Muscle of leg (tissue), 16 donors: ENCODE measurements at places on chromosomes 6 and 20. TPM values are rescaled to one million over a fixed set of nuclear protein-coding genes. Genes with fewer than 3 reads are reported as not detected.

DNA sequence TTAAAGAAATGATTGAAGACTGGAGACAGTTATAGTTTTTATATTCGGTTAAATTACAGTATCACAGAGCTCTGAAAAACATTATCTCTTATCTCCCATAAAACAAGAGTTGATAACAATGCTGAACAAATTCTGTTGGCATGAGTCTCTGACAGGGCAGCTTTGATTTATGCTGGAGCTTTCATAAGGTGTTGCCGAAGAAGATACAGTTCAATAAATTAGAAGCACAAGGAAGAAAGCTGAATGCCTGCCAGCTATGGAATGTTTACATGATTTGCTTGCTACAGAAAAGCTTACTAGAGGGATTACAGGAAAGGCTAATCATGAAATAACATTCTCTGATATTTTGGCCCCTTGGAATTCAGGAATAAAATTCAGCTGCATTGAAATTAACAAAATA, 431.9 kb upstream of the GJE1 start:
- peak; percentile 15 for DNase-seq

DNA sequence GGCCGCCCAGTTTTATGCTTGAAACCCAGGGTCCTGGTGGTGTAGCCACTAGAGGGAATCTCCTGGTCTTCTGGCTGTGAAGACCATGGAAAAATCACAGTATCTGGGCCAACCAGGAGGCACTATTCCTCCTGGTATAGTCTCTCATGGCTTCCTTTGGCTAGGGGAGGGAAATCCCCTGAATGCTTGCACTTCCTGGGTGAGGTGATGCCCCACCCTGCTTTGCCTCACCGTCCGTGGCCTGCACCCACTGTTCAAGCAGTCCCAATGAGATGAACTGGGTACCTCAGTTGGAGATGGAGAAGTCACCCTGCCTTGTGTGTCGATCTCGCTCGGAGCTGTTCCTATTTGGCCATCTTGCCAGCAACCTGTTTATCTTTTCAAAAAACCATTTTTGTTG, 10.1 kb upstream of the ZNF337 start:
- DNase-seq: no peak

DNA sequence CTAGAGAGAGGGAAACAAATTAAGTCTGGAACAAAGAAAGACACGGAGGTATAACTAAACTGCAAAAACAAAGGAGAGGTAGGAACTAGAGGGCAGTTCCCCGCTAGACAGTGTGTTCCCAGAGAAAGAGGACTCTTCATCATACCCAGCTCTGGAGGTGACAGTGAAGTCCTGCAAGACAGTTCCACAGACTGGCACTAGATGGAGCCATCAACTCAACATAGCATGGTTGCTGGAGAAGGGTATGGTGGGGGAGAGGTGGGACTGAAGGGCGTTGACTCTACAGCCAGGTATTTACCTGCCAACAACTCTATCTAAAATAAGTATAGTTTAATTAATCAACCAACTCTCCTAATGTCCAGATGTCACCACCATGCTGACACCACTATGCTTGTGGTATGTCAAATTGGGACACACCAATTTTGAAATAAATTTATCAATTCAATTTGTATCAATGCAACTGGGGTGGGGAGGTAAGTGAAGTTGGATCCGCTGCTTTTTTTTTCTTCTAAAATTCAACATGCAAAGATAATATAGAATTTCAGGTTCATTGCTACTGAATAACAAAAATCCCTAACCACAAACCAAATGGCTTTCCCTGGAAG, 9.7 kb downstream of the BACH2 start:
- DNase-seq: no peak

CCN5 gene
- polyA plus RNA-seq: 0.16 TPM

DNA sequence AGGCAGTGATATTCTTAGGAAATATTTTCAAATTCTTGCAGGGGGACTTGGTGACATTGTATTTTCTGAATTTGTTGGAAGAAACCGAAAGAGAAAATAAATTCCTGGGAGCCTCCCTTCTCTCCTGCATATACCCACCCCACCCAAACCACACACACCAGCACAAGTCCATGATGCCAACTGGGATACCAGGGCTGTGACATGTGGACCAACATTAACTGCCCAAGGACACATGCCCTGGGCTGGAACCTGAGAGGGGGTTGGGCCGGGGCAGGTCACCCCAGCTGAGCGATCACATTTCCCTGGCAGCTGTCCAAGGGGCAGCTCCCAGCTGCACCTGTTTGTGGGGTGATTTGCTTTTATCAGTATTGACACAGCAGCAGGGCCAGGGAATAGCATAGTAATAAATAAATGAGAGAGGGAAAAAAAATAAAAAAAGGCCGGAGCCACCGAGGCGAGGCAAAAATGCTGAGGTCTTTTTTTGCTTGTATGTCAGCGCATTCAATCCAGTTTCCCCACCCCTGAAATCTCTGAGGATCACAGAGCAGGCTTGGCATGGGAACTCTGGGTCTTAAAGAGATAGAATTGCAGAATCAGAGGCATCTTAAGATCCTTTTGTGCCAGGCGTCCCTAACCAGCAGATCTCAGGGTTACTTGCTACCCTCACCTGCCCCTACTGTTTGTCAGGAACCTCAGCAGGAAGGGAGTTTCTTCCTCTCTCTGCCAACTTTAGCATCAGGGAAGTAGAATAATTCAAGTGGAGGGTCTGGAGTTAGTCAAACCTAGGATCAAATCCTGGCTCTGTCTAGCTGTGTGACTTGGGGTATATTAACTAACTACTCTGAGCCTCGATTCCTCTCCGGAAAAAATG, 66.5 kb upstream of the PIM1 start:
- DNase-seq: peak; percentile 85

DNA sequence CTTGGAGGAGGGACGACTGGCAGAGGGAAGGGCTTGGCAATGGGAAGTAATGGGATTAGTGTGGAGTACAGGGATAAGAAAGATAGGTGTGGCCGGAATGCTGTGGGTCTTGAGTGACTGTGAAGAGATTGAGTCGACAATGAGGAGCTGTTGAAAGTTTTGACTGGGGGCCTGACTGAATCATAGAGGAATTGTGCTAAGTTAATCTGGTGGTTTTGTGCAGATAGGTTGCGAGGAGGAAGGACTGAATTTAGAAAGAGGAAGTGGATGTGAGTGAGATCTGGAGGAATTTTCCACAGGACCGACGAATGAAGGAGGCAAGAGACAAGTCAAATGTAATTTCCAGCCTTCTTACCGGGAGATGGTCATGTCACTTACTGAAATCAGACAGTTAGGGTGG, 143.9 kb upstream of the RALGAPA2 start:
- DNase-seq: peak; percentile 36

GRCh38 chr6:110098511-110099116, 80.9 kb downstream of the WASF1 start:
- DNase-seq: no peak

AK9 gene
- 5.8 TPM for polyA plus RNA-seq

KCNG1 gene
- polyA plus RNA-seq: 1.5 TPM

DNA sequence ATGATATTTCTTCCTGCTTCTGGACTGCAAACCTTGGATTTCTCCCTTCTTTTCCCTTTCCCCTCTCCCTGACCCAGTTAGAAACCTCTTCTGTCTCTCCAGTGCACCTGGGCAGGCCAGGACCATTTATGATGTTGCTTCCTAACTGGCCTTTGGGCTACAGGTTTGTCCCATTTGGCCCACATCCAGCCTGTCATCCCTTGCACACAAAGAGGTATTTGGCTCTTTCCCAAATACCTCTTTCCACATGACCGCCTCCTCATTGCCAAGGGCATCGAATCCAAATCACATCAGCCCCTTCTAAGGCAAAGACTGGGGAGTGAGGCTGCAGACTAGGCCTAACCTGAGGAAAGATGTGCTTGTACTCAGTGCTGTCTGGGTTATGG, 13.6 kb downstream of the FGD2 start:
- peak; percentile 31 for DNase-seq

ATP6V1G2 gene
- 5.6 TPM for polyA plus RNA-seq

BPI gene
- polyA plus RNA-seq: 1.3 TPM

DNA sequence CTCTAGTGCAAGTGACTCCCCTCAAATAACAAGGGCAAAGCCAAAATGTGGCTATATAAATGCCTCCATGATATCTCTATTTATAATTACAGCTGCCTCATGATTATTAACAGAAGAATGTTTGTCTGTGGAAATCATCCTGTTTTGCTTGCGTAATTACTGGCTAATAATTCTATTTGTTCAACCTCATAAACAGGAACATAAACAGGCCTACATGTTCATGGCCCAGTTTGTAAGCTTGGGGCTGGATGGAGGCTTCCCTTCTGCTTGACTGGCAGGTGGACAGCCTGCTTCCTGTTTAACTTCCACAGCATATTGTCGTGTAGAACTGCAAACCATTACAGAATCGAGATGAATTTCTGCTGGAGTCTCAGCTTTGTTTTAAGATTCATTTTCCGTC, 766.0 kb upstream of the MAP3K7 start:
- DNase-seq: no peak

DNA sequence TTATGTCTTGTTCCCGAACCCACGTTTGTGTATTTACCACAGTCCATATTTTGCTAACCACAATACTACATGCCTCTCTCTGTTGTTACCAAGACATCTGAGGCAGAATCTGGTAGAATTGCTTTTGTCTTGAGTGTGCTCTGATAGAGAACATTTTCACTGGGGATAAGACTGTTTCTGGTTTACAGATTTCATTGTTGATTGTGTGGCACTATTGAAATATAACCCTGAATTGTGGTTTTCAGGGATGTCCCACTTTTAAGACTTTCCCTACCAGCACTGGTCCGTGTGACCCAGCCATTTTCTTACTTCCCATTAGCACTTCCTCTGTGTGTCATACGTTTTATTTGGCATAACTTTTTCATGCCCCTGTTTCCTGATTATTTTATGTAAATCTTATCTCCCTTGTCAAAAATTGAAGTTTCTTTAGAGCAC, 12.2 kb downstream of the NCOA7 start:
- DNase-seq: peak; percentile 38

CST4 gene
- polyA plus RNA-seq: not detected

KCNS1 gene
- polyA plus RNA-seq: 0.08 TPM

GRCh38 chr6:79231101-79231500, 3.4 kb downstream of the HMGN3 start:
- no peak for DNase-seq

SMLR1 gene
- not detected for polyA plus RNA-seq

ZBTB46 gene
- 18.9 TPM for polyA plus RNA-seq

- peak; percentile 74 for DNase-seq
These were observed 11.5 kb downstream of the NFKBIL1 start for GRCh38 chr6:31558631-31559500.

DNA sequence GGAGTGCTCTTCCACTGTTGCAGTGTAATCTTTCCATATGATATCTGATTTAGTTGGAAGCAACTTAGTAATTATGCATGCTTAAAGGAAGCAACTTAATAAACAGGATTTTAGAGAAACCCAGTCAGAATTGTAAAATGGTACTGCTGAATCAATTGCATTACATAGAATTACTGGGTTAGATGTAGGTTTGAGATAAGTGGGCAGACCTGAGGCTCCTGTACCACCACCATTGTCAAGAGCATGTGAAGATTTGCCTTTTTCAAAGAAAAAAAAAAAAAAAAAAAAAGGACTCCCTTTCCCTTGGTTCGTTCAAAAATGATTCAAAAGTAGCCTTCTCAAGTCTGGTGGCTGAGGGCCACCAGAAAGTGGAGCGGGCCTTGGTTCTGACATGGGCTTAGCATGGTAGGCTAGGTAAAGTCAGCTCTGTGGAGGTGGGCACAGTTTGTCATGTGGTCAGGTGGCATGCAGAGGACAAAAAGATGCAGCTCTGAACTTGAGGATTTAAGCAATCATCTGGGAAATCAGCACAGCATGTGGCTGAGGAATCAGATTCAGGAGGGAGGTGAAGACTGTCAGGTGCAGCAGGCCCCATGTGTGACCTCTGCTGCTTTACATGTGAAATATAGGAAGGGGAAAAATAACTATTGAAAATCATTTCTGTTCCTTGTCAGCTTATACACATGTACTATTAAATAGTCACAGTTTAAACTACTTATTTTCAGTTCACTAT, 32.4 kb downstream of the ARID1B start:
- no peak for DNase-seq

- no peak for DNase-seq
These were observed 19.2 kb upstream of the BPIFB1 start for GRCh38 chr20:33263784-33264183.

- DNase-seq: no peak
These were observed 98.3 kb downstream of the ELOVL5 start for GRCh38 chr6:53250176-53251032.

- DNase-seq: no peak
These were observed 46.1 kb downstream of the TBX18 start for GRCh38 chr6:84718038-84718955.

NR2E1 gene
- not detected for polyA plus RNA-seq

EEF1A2 gene
- 471 TPM for polyA plus RNA-seq

GRCh38 chr20:12829170-12829569, 179.6 kb upstream of the SPTLC3 start:
- DNase-seq: no peak

SLC24A3 gene
- 19.0 TPM for polyA plus RNA-seq

- no peak for DNase-seq
These were observed 47.3 kb downstream of the APCDD1L start for GRCh38 chr20:58467572-58468527.

TRIM10 gene
- 0.66 TPM for polyA plus RNA-seq

GSTA3 gene
- polyA plus RNA-seq: not detected

DNA sequence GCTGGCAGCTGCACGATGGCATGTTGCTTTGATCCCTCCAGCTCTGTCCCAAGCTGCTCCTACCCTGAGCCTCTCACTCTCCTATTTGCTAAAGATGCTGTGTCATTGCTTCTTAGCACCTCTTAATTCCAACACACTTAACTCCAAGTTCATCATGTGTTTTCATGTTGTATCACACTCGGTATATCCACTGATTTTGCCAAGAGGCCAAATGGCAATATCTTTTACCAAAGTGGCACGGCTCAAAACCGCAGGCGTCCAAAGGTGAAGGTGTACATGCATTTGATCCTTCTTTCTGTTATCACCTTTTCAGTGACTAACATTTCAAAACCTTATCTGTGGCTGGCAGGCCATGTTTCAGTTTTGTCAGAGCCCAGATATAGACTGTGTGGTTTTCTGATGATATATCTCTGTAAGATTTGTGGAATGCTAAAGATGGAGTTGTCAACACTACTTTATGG, 217.0 kb downstream of the TBX18 start:
- DNase-seq: no peak

DNA sequence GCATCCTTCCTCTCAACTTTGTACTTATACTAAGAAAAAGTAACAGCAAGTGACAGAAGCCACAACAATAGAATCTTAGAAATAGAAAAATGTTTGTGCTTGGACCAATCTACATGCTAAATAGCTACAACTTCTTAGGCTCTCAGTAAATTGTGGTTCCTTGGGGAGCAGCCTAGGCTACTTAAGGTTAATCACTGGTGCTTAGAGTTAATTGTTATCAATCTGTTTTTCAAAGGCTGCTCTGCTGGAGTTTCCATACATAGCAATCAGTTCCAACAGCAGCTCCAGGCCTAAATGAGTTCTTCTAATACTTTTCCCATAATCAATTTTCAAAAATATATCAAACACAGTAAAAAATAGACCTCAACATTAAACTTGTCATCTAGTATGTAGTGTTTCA, 571.4 kb downstream of the EPHA7 start:
- DNase-seq: no peak
